Choroid plexus epithelial cell (primary cell): ENCODE measurements at places on chromosomes 11 and 22.
A peak's percentile ranks its signal among the peaks of the same experiment; 100 is the strongest.

GRCh38 chr22:36865346-36865745 is 4.5 kb downstream of the NCF4 start:
- no peak for DNase-seq

DNA sequence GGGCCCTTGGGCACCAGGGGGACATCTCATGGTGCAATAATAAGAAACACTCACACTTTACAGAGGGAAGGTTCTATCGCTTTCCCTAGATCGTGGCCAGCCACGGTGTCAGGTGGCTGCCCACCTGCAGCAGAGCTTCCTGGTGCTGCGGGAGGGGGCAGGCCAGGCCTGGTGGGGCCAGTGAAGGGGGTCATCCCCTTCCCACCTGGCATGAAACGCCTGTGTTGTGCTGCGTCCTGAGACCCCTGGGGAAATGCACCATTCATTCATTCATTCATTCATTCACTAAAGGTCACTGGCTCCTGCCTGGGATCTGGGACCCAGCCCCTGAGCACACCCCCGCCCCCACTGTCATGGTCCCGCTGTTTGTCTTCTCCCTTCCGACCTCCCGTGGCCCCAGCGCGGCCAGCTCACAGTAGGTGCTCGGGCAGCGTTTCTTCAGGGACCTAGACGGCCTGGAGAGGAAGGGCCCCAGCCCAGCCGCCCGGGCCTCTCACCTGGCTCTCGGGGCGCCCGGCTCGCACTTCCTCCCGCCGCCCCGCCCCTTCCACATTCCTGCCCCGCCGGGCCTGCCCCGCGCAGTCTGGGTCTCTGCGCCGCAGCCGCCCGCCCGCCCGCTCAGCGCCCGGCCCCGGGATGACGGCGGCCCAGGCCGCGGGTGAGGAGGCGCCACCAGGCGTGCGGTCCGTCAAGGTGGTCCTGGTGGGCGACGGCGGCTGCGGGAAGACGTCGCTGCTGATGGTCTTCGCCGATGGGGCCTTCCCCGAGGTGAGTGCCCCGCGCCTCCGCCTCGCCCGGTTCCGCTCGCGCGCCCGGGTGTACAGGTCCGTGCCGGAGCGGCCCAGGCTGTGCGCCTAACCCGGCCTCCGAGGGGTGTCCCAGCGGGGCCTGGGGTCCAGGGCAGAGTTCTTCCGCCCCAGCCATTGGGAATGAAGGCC is at the start of gene RHOD:
Gene RHOD (plus strand): TSS at position 581 of the 938 bp plus-strand sequence. CDS start 56 bp downstream, at position 637.
- DNase-seq = peak; percentile 31

GRCh38 chr22:41782316-41782715 is 18.2 kb upstream of the CCDC134 start:
- DNase-seq = no peak

GRCh38 chr22:30402028-30402765 is 5.4 kb downstream of the SEC14L2 start:
- peak; percentile 51 for DNase-seq

- no peak for DNase-seq
These were observed 20.4 kb downstream of the SLC37A2 start for GRCh38 chr11:125083312-125084056.

DNA sequence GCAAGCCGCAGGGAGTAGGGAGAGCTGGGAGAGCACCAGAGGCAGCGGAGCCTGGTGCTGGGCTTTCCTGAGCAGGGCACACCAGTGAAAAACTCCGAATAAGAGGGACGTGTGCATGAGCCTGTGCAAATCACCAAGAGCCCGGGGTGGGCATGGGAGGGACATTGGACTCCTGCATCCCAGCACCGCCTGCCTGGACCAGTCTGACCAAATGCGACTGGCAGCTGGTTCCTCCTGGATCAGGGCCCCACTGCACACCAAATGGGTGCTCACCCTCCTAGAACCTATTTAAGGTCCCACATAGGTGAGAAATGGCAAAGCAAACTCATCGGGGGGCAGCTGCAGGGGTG is 3.1 kb downstream of the PPM1F start:
- no peak for DNase-seq
